ENCODE measurements at places on chromosomes 3 and 15.

DNA sequence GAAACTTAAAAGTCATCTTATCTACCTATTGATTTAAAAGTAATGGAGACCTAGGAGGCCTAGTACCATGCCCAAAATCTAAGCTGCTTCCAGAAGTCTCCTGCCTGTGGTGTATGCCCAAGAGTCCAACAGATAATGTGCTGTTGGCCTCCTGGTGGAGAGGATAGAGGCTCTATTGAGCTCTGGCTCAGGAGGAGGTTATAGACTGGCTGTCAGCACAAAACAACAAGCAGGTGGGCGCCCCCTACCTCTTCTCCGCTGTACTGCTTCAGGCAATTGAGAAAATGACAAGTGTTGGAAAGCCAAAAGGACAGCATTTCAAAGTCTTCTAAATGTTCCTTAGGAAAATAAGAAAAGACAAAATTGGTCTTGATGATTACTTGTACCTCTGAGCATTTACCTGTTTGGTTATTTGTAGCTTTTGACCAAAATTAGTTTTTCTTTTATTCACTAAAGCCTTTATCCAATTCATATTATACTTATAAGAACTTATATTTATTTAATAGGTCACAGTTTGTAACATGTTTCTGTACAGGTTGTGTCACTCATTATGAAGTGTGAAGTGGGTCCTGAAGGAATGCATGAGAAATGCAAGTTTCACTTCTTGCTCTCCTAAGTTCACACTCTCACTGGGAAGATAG, 17.2 kb upstream of the GNB5 start:
- peak; percentile 29 for DNase-seq

DNA sequence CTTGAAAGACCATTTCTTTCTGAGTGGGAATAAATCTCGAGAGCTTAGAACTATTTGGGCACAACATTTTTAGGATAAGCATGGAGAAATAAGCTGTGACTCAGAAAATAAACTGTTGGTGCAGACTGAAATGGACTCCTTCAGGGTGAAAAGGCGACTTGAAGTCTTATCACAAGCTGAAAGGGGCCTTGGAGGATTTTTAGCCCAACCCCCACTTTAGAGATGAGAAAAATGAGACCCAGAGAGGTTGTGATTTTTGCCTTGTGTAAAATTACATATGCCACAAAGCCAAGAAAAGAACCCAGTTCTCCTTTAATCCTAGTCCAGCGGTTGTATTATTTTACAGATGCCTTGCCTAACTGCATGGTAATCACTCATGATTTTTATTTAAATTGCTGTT, 1.5 kb downstream of the ATP1B3 start:
- DNase-seq = no peak

DNA sequence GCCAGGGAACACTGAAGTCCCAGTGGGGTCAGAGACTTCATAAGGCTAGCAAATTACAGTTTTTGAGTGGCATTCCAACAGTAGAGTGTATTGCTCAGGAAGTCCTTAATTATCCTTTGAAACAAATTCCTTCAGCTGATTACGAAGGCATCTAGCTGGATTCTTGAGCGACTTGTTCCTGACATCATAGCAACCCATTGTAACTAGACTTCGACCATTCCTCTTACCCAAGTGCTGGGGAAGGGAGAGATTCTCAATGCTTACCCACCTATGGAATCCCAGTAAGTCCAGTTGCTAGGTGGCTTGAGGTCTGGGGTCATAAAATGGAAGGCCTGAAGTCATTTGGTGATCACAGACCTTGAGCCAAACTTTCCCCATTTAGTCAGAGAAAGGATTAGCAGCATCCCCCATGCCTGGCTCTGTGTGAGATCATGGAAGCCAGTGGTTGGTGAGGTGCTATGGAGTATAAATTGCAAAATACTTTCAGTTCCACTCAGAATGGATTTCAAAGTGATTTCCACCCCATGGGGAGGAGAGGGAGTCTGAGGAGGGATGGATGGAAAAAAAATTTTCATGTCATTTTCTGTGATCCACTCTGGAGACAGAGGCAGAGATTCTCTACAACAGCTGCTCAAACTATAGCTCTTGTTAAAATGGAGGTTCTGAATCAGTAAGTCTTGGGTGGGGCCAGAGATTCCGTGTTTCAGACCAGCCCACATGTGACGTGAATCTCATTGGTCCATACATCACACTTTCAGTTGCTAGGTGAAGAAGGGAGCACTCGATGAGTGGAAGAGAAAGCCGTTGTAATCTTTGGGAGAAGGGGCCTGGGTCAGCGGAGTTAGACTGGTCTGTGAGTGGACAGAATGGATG, 45.7 kb downstream of the CD86 start:
- DNase-seq = no peak

DNA sequence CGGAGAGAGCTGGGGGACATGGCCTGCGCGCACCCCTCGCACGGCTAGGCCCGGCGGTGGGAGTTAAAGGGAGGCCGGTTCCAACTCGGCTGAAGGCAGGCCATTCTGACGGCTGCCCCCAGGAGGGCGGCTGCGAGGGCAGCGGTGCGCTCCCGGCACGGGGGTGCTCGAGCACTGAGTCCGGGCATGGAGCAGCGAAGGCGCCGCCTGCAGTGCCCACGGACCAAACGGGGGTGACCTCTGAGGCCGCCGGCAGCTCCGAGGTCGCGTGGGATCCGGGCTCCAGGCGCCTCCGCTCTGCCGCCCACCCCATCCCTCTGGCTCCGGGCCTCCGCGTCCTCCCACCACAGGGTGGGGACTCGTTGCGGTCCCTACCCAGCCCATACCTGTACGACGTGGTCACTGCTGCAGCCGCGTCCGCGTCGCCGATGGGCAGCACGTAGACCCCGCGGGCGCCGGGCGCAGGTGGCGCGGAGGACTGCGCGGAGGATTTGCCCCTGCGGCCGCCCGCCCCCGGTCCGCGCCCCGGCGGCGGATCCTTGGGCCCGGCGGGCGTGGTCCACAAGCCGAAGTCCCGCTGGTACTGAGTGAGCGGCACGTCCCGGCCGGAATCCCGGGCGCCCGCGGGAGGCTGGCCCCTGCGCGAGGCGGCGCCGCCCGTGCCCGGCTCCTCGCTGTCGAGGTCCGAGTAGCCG, 469 bp downstream of the MAP6D1 start:
- no peak for DNase-seq

DNA sequence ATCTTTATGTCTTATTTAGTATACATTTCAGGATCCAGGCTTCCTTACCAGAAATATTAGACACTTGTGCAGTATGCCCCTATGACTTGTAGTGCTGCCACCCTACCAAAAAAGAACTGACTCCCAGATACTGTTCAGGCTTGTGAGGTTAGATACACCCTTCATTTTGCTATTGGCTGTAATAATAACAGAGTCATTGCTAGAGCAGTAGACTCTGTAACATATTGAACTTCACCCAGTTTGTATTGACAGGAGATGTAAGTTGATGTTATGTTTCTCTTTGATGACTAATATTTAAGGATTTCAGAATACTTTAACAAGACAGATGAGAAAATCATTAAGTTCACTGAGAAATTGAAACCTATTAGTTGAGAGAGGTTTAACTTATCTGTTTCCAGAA, 32.9 kb downstream of the RNF111 start:
- no peak for DNase-seq

DNA sequence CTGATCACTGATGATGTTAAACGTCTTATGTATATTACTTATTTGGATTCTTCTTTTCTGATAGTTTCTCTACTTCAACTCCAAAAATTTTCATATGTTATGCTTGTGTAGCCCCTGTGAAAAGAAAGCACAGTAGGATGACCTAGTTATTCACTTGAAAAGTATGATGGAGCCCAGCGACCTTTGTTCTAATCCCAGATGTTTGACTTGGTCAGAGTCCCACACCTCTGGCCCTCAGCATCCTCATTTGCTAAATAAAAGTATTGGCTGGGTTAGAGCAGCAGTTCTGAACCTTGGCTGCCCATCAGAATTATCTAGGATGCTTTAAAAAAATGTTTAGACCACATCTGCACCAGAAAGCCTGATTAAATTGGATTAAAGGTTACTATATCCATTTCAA, 173.7 kb downstream of the ATG7 start:
- no peak for DNase-seq

GRCh38 chr3:139353920-139354556, 10.2 kb downstream of the MRPS22 start:
- DNase-seq = peak; percentile 25

GRCh38 chr3:150377601-150378300, 30.3 kb upstream of the TSC22D2 start:
- no peak for DNase-seq

GRCh38 chr3:148697306-148698189, at the start of gene AGTR1:
TSS of gene AGTR1 (plus strand) at chr3:148697903. CDS start at chr3:148741036, 43,133 bp downstream.
- no peak for DNase-seq

DNA sequence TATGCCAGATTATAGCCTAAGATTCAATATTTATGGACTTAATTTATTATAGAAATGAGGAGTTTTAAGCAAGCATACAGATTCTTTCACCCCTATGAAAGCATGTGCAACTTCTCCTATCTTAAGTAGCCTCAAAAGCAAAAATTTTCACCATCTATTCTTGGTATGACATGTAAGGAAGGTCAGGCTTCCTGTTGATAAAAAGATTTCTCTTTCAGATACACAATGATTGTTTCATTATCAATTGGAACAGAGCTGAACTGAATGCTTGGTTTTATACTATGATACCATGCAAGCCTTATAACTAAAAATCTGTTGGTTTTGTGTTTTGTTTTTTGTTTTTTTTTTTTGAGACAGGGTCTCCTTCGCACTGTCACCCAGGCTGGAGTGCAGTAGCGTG, 3.9 kb downstream of the GRK7 start:
- DNase-seq = no peak

- no peak for DNase-seq
Measured at GRCh38 chr3:17151598-17152373, 267.0 kb downstream of the PLCL2 start.

DNA sequence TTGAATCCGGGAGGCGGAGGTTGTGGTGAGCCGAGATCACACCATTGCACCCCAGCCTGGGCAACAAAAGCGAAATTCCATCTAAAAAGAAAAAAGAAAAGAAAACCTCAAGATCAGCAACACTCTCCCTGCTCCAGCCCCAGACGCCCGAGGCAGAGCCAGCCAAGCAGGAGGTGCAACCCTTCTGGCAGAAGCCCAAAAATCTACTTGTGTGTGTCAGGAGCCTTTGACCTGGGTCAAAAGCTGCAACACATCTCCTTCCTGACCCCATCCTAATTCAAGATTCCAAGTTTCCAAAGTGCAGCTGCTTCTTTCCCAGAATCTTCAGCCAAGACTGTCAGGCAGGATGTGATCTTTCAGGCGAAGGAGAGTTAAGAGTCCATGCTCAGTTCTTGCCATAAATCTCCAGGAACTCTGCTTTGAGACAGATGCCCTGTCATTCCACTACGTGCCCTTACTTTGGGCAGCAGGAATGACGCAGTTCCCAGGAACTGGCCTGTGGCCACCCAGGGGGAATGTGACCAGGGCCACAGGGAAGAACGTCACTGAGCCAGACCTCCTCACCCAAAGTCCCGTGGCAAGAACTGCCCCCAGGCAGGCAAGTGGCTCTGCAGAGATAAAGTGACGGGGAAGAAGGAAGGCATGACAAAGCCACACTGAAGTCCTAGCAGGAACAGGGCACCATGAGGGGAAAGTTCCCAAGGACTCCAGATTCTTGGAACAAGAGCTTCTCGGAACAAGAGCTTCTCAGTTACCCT, 39.4 kb downstream of the SH3BP5 start:
- DNase-seq = no peak
